Left lobe of liver (tissue), 2 donors: ENCODE measurements at places on chromosomes 11 and 22.
A peak's percentile ranks its signal among the peaks of the same experiment; 100 is the strongest.

GRCh38 chr22:21755851-21756284 is 20.3 kb upstream of the YPEL1 start:
- DNase-seq, result no peak

DNA sequence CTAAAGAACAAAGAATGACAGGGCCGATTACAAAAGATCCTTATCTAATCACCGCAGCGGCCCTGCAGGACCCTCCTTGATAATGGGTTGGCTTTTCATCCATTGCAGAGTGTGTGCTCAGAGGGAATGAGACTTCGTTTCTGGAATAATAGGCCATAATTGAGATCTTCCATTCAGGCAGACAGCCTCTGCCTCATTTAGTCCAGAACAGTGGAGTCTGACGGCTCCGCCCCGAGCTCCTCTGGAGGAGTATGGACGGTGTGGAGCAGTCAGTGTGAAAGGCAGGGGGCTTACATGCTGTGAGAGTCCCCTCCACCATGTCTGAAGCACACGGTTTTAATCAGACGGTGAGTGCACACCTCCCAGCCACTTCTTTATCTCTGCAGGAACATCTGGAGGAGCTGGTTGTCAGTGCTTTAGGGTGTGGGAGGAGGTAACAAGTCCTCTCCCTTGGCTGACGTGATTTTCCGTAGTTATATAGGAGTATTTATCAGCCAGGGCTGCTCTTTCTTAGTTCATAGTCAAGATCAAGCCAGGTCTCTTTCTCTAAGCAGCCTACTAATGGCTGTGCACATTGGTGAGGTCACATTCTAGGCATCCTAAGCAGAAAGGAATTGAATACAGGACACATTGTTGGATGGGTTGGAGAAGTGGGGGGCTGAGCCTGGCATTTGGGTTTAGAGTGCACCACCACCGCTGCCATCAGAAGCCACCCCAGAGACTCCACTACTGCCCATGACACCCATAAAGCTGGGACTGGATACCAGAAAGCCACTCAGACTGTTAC is 1477.9 kb downstream of the TBC1D22A start:
- peak; percentile 24 for DNase-seq

GRCh38 chr11:118439646-118440045 is 3.4 kb downstream of the KMT2A start:
- DNase-seq, result no peak

- DNase-seq, result no peak
These were observed 21.4 kb downstream of the CD6 start for GRCh38 chr11:60992842-60993409.

DNA sequence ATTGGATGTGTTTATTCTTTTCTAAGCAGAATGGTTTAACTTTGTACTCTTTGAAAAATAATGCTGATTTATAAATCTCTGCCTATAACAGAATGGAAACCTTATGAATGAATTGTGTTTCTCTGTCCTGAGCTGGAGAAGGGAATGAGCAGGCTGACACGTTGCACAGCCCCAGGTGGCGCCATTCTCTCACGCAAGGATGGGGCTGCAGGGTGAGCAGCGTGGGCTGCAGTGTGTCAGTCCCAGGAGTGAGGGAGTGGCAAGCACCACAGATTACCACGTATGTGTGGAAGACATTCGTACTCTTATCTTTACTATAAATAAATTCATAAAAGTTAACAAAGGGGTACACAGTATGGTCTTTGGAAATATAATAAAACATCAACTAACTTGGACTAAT is 33.4 kb downstream of the FDX1 start:
- DNase-seq, result no peak

DNA sequence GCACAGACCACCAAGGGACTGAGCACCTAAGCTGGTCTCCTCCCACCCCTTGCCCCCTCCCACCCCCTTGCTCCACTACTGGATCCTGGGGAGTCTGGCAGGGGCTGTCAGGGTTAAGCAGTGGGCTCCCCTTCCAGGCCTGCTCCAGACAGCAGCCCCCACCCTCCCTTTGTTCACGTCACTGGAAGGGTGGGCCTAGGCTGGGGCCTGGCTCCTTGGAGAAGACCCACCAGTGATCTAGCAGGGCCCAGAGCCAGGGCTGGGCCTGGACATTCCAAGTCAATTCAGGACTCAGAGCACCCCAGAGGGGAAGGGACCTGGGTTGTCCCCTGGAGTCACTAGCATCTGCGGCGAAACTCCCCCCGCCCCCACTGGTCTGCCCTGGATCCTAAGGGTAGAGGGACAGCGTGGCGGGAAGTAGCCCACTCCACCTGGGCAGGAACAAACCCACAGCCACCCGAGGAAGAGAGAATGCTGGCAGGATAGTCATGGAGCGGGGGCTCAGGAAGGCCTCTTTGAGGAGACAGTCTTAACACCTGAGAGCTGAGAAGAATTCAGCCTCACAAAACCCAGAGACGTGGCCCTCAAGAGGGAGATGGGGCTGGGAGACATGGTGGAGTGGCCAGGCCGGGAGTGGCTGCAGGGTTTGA is 45.8 kb downstream of the IGLL1 start:
- DNase-seq, result no peak
